Articular chondrocyte of knee joint (primary cell): ENCODE measurements at places on chromosomes 11 and 22. TPM values are rescaled to one million over a fixed set of nuclear protein-coding genes. Genes with fewer than 3 reads are reported as not detected.

The FOLR1 gene
- total RNA-seq = 0.54 TPM in 1 of 2 replicates, not detected in the other

The OR56A1 gene
- not detected in 2 replicates for total RNA-seq

The IGLL1 gene
- total RNA-seq = not detected in 2 replicates

The MMP1 gene
- 13.7 and 21.8 TPM in 2 replicates for total RNA-seq
